ENCODE measurements at places on chromosomes 7 and 10. TPM values are rescaled to one million over a fixed set of nuclear protein-coding genes. Genes with fewer than 3 reads are reported as not detected.

HKDC1 gene
- total RNA-seq = 0.28 TPM

ZNF853 gene
- total RNA-seq = 0.57 TPM

TUBGCP2 gene
- total RNA-seq = 61.8 TPM

OR2A7 gene
- total RNA-seq = 0.14 TPM

PRSS2 gene
- total RNA-seq = not detected

TAS2R3 gene
- total RNA-seq = 0.85 TPM

BLNK gene
- 0.28 TPM for total RNA-seq

EBLN1 gene
- total RNA-seq = not detected

Data from smooth muscle cell of bladder (primary cell).